ENCODE measurements at places on chromosomes 3 and 15. TPM values are rescaled to one million over a fixed set of nuclear protein-coding genes. Genes with fewer than 3 reads are reported as not detected.

CHAC1 gene
- total RNA-seq: 4.7 TPM

GRCh38 chr3:186974824-186975313 lies 44.5 kb downstream of the ST6GAL1 start:
- peak; percentile 60 for DNase-seq

DNA sequence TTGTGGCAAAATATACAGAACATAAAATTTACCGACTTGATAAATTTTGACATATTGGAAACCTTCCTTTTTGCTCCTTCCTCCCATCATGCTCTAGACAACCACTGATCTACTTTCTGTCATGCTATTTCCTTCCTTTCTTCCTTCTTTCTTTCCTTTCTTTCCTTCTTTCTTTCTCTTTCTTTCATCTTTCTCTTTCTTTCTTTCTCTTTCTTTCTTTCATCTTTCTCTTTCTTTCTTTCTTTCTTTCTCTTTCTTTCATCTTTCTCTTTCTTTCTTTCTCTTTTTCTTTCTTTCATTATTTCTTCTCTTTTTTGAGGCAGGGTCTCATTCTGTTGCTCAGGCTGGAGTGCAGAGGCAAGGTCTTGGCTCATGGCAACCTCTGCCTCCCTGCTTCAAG lies 8.9 kb upstream of the TMEM45A start:
- no peak for DNase-seq

TRIM42 gene
- total RNA-seq: not detected

GUCA1C gene
- total RNA-seq: not detected

CX3CR1 gene
- 4.4 TPM for total RNA-seq

DNA sequence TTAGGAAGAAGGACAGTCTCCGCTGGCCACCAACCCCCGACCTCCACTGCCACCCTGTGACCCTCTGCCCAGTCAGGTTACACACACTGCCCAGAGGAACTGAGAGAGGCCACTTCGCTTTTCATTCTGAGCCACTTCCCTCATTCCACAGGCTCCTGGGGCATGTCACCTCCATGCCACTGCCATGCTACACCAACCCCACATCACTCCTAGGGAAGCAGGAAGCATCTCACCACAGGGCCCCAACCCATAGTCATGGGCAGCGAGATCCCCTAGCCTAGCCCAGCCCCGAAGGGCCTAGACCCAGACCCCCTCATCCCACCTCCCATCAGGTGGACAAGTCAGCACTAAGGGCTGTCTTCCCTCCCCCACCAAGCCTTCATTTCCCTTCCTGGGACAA lies 1.4 kb downstream of the PLCB2 start:
- DNase-seq: no peak

GRCh38 chr3:149848238-149848637 lies 35.2 kb downstream of the RNF13 start:
- no peak for DNase-seq

- DNase-seq: peak; percentile 81
These were observed 2.9 kb downstream of the NR2F2 start for GRCh38 chr15:96333131-96334016.

DNA sequence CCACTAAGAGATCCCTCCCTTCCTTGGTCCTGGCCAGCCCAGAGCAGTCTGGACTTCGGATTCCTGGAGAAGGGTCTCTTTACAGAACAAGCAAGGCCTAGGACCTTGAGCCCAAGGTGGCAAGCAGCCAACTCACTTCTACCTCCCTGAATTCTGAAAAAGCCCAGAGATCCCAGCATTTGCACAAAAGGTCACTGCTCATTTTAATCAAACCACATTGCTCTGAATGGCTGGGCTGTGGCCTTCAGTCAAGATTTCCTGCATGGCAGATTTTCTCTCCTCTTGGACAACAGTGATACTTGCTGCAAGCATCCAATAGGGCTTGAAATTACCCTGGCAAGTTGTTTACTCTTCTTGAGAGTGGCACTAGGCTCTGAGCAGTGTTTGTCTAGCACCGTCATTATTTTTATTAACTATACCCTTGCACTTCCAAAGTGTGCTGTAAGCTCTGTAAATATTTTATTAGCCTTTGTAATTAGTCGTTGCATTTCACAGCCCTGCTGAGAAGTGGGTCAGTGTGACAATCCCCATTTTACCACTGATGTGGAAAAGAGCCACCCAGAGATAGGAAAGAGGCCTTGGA lies 274.7 kb upstream of the CTNNB1 start:
- DNase-seq: no peak

DNA sequence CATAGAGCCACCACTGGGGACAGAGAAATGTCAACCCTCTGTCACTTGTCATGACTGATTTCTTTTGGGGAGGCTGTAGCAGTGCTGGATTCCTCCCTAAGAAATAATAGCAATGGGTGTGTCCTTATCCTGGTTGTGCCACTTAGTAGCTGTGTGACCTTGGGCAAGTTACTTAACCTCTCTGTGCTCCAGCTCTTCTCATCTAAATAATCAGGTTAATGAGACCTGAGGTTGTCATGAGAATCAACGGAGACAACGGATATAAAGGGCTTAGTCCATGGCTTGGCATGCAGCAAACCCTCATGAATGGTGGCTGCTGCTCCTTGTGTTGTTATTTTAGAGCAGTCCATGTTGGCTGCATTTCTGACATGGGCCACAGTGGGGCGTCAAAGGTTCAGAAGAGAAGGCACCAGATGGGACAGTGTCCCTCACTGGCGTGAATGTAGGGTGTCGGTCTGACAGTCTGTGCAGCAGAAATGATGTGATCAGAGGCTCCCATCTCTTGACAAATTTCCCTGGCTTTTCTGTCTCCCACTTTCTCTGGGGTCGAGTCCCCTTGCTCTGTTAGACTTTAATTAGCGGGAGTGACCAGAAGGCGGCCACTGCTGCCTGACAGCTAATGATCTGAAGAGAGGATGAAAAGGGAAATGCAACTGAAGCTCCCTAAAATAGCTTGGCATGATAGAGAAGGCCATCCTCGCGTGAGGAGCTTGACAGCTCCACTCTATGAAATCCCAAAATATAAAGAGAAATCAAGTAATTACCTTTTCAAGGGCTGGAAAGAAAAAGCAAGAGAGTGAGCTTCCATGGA lies 209.4 kb downstream of the CADPS start:
- peak; percentile 81 for DNase-seq

GRCh38 chr3:150174179-150174578 lies 203.5 kb upstream of the PFN2 start:
- no peak for DNase-seq

DNA sequence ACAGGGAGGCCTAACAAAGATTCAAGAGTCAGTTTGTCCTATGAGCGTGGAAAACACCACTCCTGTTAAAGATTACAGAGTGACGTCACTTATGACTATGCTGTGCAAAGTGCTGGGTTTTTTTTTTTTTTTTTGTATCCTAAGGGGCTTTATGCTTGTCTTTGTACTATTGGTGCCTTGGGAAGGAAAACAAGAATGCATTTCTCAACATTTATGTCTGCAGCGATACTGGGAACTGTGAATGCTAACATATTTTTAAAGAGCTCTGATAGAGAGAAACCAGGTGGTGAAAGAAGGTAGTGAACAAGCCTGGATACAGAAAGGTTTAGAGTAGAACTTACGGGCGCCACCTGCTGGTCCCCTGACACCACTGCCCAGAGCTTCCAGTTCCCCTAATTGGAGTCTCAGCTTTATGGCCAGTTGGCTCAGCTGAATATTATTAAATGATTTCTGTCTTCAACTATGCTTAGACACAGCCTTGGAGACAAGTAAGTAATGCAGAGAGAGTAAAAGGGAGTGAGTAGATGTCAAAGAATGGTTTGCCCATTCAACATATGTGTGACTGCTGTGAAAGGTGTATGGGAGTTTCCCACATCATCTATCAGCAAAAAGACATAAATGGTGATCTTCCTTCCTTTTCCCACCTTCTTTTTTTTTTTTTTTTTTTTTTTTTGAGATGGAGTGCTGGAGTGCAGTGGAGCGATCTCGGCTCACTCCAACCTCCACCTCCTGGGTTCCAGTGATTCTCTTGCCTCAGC lies 807.9 kb upstream of the CFAP20DC start:
- peak; percentile 91 for DNase-seq

- no peak for DNase-seq
These were observed 337.8 kb upstream of the NR2E3 start for GRCh38 chr15:71472566-71472965.

DNA sequence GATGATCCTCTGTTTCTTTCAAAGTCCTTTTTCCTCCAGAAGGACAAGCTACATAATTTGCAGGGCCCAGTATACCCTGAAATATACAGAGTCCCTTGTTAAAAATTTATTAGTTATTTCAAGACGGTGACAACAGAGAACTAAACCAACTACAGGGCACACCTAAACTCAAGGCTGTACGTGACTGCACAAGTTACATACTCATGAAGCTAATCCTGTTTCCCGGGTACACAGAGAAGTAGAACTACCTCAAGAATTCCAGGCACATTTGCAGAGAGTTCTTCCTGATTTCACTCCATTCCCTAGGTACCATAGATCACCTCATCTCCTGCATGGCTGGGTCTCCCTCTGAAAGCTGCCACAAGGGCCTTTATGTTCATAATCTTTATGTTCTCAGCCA lies 279.4 kb upstream of the ARL6 start:
- DNase-seq: no peak

- no peak for DNase-seq
These were observed 72.5 kb downstream of the GTPBP8 start for GRCh38 chr3:113063126-113063894.

DNA sequence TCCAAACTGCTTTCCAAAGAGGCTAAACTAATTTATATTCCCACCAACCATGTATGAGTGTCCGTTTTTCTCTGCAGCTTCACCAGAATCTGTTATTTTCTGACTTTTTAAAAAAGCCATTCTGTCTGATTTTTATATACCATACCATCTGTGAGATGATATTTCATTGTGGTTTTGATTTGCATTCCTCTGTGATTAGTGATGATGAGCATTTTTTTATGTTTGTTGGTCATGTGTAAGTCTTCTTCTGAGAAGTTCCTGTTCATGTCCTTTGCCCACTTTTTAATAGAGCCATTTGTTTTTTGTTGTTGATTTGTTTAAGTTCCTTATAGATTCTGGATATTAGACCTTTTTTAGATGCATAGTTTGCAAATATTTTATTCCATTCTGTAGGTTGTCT lies 179.4 kb upstream of the ALCAM start:
- no peak for DNase-seq

DBR1 gene
- total RNA-seq: 18.9 TPM

DNA sequence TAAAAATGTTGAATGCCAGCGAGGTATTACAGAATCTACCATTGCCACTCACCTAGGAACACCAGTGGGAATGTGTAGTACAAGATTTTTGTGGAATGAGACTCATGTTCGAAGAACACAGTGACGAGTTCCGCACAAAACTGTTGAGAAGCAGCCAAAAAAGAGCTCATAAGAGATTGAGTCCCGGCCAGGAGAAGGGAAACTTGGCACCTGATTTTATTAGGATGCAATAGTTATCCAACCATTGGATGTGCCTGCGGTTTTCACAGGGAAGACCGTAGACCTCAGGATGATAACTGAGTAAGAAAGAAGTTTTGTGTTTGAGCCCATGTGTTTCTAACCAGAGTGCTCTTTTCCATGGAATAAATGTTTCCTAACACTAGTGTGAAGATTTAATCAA lies 88.9 kb downstream of the PTPRG start:
- DNase-seq: no peak
